Left cardiac atrium (tissue), 4 donors: ENCODE measurements at places on chromosomes 16 and 17.
A peak's percentile ranks its signal among the peaks of the same experiment; 100 is the strongest.

DNA sequence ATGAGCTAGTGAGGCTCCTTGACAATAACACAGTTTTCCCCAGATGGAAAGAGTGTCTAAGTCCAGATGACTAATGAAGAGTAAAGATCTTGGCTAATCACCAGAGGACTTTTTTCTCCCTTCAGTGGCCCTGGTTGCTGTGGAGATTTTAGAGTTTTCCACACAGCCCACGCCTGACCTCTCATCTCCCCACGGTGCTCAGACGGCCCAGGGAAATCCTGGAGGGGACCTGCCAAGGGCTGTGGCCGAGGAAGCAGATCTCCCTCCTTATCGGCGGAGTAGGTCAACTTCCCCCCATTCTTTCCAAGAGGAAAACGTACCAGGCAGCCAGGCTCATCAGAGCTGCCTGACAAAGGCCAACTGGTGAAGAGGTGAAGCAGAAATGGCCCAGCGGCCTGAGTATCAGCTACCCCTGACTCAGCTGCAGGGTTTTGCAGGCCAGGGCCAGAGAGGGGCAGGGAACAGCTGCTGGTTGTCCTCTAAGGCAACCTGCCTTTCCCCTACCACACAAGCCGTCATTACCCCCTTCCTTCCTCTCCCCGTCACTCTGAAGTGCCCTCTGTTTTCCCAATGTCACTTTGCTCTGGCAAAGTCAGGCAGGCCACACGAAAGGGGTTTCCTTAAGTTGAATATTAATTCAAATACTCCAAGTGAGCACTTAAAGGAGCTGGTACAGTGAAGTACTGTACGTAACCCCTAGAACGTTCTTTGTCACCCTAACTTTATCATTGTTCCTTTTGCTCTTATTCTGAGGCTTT, 140.2 kb upstream of the ADAMTS18 start:
- DNase-seq, result peak; percentile 81

- DNase-seq, result no peak
Observed at GRCh38 chr17:72405662-72406230, 284.9 kb downstream of the SOX9 start.

- DNase-seq, result no peak
Observed at GRCh38 chr17:7606280-7606679, 8.4 kb downstream of the FXR2 start.

DNA sequence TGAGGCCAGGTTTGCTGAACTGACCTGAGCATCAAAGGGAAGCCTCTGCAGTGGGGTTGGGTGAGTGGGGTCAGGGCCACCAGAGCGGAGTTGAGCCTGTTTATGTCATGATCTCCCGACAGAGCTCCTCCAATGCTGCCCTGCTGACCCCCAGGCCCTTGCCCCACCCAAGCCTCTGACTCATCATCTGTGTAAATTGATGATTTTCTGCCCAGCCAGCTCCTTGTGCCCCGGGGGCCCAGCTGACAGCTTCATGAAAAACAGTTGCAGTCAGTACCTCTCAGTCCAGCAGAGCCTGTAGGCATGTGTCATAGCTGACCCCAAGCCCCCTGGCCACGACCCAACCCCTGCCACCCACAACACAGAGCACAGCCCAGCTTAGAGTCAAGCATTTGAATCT, 134.9 kb downstream of the CCT6B start:
- DNase-seq, result no peak

DNA sequence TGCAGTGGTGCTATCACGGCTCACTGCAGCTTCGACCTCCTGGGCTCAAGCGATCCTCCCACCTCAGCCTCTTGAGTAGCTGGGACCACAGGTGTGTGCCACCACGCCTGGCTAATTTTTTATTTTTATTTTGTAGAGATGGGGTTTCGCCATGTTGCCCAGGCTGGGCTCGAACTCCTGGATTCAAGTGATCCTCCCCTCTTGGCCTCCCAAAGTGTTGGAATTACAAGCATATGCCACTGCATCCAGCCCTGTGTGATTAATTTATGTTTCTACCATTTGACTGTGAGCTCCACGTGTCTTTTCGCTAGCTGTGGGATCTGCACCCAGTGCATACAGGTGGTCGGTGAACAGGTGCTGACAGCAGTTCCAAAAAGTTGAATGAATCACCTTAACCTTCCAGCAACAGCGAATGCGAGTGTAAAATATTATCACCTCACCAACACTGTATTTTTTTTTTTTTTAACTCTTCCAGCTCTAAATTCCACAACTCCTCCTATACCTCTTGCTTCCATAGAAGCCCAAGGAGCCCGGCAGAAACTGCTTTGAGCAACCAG, 484 bp upstream of the NUDT7 start:
- no peak for DNase-seq

DNA sequence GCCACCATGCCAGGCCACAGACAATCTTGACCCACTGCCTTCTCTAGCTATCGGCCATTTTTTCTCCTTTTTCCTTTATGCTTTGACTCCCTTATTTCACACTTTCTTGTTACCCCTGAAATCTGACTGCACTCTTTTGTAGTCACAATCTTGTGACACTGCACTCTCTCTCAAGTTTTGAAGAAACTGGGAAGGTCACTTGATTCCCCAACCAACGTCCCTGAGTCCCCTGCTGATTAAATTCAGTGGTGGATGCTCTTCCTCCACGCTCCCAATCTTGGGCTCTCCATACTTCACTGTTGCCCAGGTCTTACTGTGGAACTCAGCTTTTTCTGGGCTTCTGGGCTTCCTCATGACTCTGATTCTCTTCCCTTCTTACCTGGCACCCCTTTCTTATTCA, 33.9 kb downstream of the PECAM1 start:
- DNase-seq, result no peak

DNA sequence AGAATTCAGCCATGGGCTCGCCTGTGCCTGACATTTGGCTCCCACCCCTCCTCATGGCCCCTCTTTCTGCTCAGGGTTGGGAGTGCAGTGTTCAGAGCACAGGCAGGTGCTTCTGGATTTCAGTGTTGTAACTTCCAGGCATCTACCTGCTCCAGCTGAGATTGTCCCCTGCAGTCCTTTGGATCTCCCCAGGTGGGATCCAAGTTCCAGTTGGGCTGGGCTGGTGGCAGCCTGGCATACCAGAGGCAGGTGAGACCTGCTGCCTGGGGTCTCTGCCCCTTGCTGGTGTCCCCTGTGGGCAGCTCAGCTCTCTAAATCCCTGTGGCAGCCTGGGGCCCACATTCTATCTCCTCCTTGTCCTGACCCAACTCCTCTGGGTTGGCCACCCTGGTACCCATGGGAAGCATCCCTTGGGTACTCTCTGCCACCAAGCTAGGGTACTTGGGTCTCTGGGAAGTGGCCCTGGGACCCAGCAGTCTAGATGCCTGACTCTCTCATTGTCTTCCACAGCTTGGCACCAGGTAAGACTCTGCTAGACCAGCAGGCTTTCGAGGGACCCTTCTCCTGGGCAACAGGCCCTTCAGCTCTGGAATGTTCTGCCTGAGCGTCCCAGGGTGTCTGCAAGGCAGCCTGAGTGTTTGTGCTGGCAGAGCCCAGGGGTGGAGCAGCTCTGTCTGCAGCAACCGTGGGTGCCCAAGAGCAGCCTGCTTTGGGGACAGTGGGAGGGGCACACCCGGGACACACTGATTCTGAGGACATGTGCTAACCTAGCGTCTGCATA, 42.5 kb downstream of the DNAH17 start:
- no peak for DNase-seq

- DNase-seq, result no peak
Observed at GRCh38 chr17:29958947-29959657, 17.7 kb downstream of the EFCAB5 start.

DNA sequence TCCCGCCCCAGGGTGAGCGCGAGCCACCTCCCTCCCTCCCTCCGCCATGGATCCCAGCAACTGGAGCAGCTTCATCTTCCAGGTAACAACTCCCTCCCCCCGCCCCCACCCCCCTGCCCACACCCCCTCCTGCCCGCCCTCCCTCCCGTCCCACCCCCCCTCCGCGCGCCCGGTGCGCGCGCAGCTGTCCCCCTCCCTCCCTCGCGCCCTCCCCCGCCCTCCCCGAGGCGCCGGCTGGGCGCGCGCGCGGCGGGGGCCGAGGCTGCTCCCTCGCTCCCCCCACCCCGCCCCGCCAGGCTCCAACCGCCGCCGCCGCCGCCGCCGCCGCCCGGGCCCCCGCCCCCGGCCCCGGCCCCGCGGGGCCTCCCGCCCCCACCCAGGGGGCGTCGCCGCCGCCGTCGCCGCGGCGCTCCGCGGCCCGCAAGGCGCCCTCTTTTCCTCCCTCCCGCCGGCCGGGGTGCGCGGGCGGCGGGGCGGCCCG, at the start of gene MAZ:
Gene MAZ (plus strand): TSS at position 431 of the 481 bp plus-strand sequence. CDS start 173 bp downstream, outside the sequence.
- DNase-seq, result no peak

- DNase-seq, result peak; percentile 72
Observed at GRCh38 chr17:38867968-38868816, 1.7 kb upstream of the LASP1 start.

- DNase-seq, result no peak
Observed at GRCh38 chr16:11213799-11214198, 42.2 kb downstream of the SOCS1 start.

DNA sequence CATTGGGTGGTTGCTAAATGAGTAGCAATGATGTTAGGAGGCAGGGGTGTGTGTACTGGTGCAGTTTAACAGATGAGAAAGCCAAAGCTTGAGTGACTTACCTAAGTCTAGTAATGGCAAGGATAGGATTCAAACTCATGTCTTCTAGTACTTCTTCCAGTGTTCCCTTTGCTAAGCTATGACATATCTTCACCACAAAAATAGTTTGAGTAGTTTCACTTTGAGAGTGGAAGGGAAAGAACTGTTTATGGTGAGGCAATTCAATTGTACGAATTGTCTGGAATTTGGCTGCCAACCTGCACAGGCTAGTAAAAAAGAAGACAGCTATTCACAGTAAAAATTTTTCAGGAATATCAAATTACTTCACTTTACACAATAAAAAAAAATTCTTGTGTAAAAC, 138.0 kb downstream of the NLK start:
- no peak for DNase-seq

GRCh38 chr17:59874376-59874775, 18.4 kb downstream of the TUBD1 start:
- no peak for DNase-seq

- DNase-seq, result no peak
Observed at GRCh38 chr16:12801511-12802042, 2.1 kb downstream of the CPPED1 start.

DNA sequence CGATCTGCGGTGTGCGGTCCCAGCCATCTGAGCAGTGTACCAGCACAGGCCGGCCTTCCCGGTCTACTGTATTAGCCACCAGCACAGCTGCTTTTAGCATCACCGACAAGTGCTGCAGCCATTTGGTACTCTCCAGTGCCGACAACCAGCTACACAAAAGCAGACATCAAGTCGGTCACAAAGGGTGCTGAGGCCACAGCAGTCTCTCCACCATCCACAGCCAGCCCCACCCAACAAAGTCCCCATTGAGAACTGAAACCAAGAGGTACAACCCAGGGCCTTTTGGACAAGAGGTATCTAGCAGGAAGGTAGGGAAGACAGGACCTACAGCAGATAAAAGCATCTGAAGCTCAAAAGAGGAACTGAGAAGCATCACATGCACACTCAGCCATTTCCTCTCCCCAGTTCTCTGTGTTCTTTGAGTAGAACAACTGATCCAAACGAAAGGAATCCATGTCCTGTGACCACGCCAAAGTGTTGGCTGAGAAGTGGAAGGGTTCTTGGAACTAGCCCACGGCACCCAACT, 9.5 kb downstream of the MTMR4 start:
- DNase-seq, result no peak

GRCh38 chr17:69607162-69607834, 192.8 kb downstream of the MAP2K6 start:
- peak; percentile 83 for DNase-seq

DNA sequence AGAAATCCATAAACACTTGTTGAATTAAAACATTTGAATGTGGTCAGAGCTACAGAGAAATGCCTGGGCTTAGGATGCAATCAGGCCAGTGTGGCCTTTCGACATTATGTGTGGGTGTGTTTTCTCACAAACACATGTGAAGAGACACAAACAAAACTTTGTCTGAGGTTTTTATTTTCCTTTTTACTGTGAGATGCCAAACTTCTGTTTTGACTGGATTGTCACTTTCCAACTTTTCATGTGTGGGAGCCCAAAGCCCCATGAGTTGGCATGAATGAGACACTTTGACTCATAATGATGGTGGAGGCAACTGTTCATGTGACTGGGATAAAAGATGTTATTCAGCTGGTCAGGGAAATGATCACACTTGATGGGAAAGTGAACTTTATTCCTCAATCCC, 71.9 kb upstream of the GAS7 start:
- no peak for DNase-seq

DNA sequence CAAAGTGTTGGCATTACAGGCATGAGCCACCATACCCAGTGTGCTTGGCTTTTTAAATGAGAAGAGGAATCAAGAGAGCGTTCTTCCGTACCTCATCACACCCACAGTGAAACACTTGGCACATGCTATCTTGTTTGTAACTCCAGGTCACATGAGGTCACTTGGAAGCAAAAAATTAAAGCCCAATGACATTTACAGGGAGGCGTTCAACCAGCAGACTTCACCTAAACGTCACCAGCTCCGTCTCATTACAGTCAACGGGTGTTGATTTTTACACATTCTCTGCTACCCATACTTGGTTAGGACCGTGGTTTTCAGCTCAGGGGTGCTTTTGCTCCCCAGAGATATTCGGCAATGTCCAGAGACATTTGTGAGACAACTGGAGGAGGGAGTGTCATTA, 127.0 kb downstream of the XYLT1 start:
- no peak for DNase-seq

DNA sequence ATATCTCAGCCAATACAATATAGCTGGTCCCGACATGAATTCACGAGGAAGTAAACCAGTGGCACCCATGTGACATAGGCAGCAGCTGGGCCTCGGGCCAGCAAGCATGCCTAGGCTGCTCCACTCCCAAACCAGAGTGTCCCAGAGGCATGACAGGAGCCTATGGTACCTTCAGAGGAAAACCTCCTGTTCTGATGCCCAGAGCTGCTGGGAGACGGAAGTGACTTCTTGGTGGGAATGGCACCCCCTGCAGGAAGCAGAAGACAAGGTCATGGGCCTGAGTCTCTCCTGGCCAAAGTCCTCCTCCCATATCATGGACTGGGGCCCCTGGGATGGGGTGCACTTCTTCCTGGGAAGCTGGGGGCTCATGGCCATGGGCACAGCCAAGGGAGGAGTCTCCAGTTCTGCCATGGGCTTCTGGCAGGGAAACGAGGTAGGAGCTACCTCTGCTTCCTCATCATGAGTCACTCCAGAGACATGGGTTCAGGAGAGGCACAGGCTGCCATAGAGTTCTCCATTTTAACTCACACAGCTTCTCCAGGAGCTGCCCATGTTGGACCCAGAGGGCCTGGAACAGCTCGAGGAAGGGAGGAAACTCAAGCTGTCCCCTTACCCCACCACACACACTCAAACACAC, 13.4 kb downstream of the FBF1 start:
- DNase-seq, result no peak

DNA sequence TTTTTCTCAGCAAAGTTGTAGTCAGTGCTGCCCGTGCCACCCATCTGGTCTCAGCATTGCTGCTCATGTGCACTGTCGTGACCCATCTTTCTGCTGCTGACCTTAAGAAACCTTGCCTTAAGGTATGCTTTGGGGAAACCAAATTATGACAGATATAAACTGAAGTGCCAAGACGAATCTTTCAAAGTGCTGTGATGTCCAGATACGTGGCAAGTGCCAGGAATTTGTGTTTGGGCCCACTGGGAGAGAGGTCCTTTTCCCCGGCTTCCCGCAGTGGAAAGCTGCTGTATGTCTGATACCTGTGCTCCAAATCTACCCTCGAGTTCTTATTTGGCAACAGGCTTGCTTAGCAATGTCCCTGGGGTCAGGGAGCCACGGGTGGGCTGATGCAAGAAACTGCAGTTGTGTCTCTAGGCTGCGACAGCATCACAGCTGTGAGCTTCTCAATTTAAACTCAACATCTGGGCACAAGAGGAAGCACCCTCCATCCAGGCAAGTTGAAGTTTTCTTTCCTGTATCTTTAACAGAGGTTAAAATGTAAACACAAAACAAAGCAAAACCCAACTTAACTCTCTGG, 30.3 kb upstream of the TOX3 start:
- DNase-seq, result no peak
